AML-193 (cell line): ENCODE measurements at places on chromosomes 4 and X.

- DNase-seq: no peak
These were observed 194.0 kb upstream of the CASK start for GRCh38 chrX:42117318-42117717.

DNA sequence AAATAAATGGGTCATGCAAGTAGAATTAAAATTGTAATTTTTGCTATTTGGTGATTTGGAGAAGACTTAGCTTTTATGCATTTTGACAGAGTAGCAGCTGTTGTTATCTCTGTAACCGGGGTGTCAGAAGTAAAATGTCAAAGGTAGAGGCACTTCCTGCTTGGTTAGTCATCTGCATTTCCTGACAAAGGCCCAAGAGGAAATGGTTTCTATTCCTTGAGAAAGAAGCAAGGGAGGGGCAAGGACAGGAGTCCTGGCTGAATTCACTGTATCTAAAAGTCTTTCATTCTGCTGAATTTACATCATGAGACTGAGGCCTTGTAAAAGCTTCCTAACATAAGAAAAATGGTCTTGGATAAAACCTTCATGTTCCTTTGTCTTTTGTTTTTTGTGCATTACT is 550.9 kb upstream of the BOD1L1 start:
- peak; percentile 37 for DNase-seq

- peak; percentile 73 for DNase-seq
These were observed 15.1 kb upstream of the FABP2 start for GRCh38 chr4:119337010-119337409.

- no peak for DNase-seq
These were observed 37.6 kb downstream of the PF4 start for GRCh38 chr4:73944061-73944875.

DNA sequence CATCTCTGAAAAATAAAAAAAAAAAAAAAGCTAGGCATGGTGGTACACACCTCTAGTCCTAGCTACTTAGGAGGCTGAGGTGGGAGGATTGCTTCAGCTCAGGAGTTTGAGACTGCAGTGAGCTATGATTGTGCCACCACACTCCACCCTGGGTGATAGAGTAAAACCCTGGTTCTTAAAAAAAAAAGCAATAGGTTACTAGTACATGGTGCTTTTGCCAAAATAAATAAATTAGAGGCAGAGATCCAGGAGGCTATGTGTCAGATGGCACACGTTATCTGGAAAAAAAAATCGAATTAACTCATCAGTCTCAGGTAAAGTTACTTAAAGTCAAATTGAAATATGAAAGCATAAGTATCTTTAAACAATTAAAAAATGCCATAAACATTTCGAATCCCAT is 94.3 kb downstream of the VCX3A start:
- DNase-seq: no peak

DNA sequence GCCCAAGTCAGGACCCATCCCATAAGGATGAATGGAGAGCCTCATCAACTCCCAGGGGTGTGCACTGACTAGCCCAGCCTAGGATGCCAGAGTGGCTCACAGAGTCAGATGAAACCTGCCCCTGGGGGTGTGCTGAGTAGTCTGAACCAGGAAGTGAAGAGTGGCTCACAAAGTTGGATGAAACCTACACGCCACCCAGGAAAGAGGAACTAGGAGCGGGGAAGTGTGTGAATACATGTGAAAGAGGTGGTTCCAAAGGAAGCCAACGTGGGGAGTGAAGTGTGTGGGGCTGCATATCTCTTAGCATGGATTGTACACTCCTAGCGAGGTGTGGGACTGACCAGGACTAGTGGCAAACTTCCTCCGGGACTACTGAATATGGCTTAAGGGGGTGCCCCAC is 902.1 kb upstream of the NDST4 start:
- no peak for DNase-seq

GRCh38 chrX:68685685-68686084 is 38.2 kb downstream of the STARD8 start:
- DNase-seq: no peak
